Glomerular endothelial cell (primary cell): ENCODE measurements at places on chromosomes 5 and 9. TPM values are rescaled to one million over a fixed set of nuclear protein-coding genes. Genes with fewer than 3 reads are reported as not detected.
A peak's percentile ranks its signal among the peaks of the same experiment; 100 is the strongest.

DNA sequence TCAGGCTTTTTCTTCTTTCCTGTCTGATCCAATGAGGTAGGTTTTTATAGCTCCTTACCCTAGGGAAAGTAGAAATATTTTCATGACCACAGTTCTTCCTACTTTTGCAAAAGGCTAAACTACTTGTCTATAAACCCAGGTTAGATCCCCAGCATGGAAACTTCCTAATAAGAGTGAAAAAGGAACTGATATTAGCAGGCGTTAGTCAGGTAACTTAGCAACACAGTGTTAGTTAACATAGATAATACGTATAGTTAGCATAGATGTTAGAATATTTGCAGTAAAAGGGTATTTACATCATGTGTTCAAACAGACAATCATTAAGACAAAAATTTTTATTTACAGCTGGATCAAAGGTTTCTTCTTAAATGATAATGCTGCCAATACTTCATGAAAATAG lies 162.9 kb upstream of the DAB2 start:
- DNase-seq, result no peak

- DNase-seq, result no peak
These were observed 49.8 kb downstream of the GABBR2 start for GRCh38 chr9:98658951-98659351.

- no peak for DNase-seq
These were observed 98.4 kb downstream of the MED27 start for GRCh38 chr9:131981116-131981776.

GRCh38 chr5:14415698-14416074 lies 165.9 kb upstream of the OTULINL start:
- no peak for DNase-seq

- DNase-seq, result no peak
These were observed 38.9 kb downstream of the DAB2IP start for GRCh38 chr9:121690316-121690715.

DNA sequence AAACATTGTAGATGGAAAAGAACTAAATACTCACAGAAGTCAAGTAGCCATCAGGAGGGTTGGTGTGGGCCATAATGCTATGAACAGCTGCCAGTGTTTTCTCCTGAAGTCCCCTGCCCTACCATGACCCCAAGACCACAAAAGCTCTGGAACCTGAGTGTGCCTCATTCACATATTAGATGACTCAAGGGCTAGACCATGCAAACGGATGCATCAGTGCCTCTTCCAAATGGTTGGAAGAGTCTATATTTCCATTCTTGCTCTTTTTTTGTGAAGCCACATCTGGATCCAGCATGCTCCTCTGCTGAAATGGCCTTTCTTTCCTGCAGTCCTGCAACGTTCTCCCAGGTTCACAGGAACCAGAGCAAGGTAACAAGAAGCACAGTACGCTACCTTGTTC lies 136.6 kb upstream of the EPB41L4A start:
- DNase-seq, result no peak

DNA sequence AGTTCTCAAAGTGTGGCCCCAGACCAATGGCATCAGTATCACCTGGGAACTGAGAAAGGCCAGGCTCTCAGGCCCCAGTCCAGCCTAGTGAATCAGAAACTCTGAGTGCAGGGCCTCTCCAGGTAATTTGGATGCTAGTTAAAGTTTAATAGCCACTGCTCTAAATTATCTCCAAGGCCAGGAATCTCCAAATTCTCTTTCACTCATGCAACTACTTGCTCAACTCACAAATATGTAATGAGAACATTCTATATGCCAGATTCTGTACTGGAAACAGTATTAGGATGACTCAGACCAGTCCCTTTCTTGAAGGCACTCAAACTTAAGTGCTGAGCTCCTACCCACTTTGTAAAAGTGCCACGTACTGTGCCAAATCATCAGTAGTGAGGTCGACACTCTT lies 84.6 kb downstream of the PAPPA start:
- DNase-seq, result no peak

- no peak for DNase-seq
These were observed 77.5 kb downstream of the STARD4 start for GRCh38 chr5:111434800-111435199.

- no peak for DNase-seq
These were observed 689 bp upstream of the GLRA1 start for GRCh38 chr5:151925340-151925739.

DNA sequence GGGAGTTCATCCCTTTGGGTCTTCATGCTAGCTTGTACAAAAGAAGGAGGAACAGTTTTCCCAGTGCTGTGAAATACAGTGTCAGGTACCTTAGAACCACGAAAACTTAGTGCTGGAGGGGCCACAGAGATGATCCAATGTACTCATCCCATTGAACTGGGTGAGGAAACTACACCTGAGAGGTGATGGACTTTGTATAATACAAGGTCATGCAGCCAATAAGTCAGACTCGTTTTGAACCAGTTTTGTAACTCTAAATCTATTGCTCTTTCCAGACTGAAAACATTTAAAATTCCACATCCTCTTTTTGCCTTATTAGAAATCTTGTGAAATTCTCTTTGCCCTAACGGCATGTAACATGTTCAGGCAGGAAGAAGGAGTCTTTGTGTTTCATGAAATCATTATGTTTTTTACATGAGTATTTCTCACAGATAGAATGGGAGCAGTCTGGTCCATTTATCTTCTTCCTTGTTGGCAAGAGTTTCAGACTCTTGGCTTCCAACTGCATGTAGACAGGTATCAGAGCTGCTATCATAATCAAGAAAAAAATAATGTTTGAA lies 146.8 kb upstream of the FBXL7 start:
- no peak for DNase-seq

GRCh38 chr5:160289721-160290120 lies 22.6 kb downstream of the CCNJL start:
- no peak for DNase-seq

- DNase-seq, result no peak
These were observed 110.5 kb upstream of the CPEB4 start for GRCh38 chr5:173777674-173778073.

DNA sequence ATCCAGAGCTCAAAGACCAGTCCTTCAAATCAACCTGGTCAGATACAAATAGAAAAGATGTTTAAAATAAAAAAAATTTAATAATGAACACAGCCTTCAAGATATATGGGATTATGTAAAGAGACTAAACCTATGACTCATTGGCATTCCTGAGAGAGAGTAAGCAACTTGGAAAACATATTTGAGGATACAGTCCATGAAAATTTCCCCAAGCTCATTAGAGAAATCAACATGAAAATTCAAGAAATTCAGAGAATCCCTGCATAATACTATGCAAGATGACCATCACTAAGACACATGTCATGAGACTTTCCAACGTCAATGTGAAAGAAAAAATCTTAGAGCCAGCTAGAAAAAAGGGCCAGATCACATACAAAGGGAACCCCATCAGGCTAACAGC lies 512.9 kb upstream of the PTGER4 start:
- DNase-seq, result no peak

DNA sequence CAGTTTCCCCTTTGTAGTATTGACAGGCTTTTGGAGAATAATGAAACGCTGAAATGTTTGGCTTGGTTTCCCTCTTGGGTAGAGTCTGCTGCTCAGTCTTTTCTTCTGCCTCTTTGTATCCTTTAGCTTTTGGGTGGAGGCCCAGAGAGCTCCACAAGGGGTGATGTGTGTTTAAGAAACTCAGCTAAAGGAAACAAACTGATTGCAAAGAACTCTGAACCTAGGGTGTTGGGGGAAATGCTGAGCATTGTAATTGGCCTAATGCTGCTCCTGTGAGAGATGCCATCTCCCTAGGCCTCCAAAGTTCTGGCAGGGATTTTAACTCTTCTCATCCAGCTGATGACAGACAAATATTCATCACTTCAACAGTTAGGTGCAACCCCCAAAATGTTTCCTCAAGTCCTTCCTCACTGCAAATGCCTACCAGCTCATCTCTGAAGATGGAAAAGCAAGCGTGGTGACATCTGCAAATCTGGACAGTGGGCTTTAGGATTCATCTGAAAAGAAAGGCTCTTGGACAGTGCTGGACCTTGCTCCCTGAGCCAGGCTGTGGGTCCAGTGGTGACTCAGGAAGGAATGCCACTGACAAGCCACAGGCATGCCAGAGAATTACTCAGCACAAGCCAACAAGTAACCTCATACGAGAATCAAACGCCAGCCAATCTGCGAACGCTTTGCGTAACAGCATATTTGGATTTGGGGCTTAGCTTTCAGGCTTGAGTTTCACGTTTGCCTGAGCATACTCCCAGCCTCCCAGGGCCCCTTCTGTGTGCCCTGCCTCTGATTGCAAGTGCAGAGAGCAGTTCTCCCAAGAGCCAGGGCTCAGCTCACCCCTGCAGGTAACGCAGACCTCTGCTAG lies 30.5 kb upstream of the ZSWIM6 start:
- no peak for DNase-seq

GRCh38 chr9:112061152-112061740 lies 113.9 kb downstream of the SUSD1 start:
- peak; percentile 90 for DNase-seq

- no peak for DNase-seq
These were observed 67.5 kb downstream of the TLE1 start for GRCh38 chr9:81621785-81622259.

DNA sequence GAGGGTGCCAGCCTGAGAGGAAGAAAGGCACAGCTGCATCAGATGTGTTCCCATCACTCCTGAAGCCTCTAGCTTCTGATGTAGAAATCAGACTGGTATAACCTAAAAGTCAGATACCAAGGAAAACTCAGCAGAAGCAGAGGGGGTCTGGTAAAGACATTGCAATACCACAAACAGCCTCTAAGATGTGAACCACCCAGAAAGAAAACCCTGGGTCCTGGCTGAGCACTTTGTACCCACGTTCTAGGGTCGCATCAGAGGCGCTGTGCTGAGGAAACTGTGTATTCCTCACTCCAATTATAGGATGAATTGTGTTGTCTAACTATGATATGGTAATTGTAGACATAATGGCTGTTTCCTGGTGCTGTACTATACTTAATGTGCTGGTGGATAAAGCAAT lies 275.6 kb downstream of the IRX2 start:
- no peak for DNase-seq

GRCh38 chr9:91681461-91682305 lies 258.1 kb upstream of the NFIL3 start:
- no peak for DNase-seq

Gene PALM2AKAP2
- total RNA-seq, result 3.9 and 5.3 TPM in 2 replicates

Gene SPATA6L
- 3.8 and 4.0 TPM in 2 replicates for total RNA-seq

Gene OR13C5
- not detected in 2 replicates for total RNA-seq

Gene RELL2
- total RNA-seq, result 8.5 and 12.2 TPM in 2 replicates

Gene GARIN3
- total RNA-seq, result not detected in 2 replicates

Gene SLC46A2
- total RNA-seq, result not detected in 2 replicates

Gene CDO1
- 0.48 and 0.82 TPM in 2 replicates for total RNA-seq

Gene TGFBR1
- total RNA-seq, result 24.1 and 28.2 TPM in 2 replicates

Gene LCN6
- total RNA-seq, result not detected in 2 replicates
